Progenitor cell of endocrine pancreas (in vitro differentiated cells): ENCODE measurements at places on chromosomes 6 and 20. TPM values are rescaled to one million over a fixed set of nuclear protein-coding genes. Genes with fewer than 3 reads are reported as not detected.

The VWA7 gene
- 9.5 and 11.6 TPM in 2 replicates for total RNA-seq

The BACH2 gene
- 11.2 and 12.3 TPM in 2 replicates for total RNA-seq

The LY6G5C gene
- 4.4 and 6.5 TPM in 2 replicates for total RNA-seq

The TENT5A gene
- total RNA-seq: 8.1 and 9.6 TPM in 2 replicates

The KCNK5 gene
- 2.0 and 2.3 TPM in 2 replicates for total RNA-seq

- DNase-seq: no peak
- peaks cover 1% of the 10 kb centered on the region for H3K36me3 ChIP-seq
- peaks cover 30% of the 10 kb centered on the region for H3K4me1 ChIP-seq
- no peak overlapping the region for H3K4me3 ChIP-seq
Observed at GRCh38 chr6:155141512-155141911, 122.3 kb upstream of the CLDN20 start.

GRCh38 chr6:20028143-20028542 is 184.1 kb downstream of the MBOAT1 start:
- peaks cover 1% of the 10 kb centered on the region for H3K36me3 ChIP-seq
- H3K4me1 ChIP-seq: no peaks in the 10 kb centered on the region
- no peak overlapping the region for H3K27ac ChIP-seq
- peaks cover 7% of the 10 kb centered on the region for H3K27me3 ChIP-seq

GRCh38 chr20:42366626-42367025 is 748.4 kb upstream of the CHD6 start:
- DNase-seq: no peak
- no peak overlapping the region for H3K4me3 ChIP-seq
- H3K27me3 ChIP-seq: peaks cover 30% of the 10 kb centered on the region
- no peaks in the 10 kb centered on the region for H3K4me1 ChIP-seq
- peaks cover 2% of the 10 kb centered on the region for H3K36me3 ChIP-seq

DNA sequence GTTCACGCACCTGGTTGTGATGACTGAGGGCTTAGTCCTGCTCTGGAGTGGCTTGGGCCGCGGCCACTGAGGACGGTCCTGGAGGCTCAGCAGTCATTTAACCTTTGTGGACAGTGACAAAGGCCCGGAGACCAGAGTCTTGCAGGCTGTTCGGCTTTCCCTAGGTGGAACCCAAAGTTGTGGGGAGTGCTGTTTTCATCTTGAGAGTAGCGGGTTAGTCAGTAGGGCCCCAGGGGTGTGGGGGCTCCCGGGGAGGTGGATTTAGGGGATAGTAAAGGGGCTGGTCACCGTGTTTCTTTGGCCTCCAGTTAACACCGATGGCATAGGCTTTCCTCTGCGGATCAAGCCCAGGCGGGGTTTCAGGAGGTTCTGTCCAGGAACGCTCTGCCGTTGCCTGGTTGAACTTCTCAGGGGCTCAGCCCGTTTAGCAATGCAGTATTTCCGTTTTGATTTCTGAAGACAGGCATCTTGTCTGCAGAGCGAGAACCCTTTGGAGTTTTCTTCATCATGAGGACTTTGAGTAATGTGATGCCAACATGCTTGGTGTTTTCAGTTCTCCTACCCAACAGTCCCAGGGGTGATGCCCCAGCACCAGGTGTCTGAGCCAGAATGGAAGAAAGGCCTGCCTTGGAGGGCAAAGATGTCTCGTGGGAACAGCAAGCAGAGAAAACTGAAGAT is 31.8 kb downstream of the ZNF831 start:
- no peak for DNase-seq
- H3K27ac ChIP-seq: no peak overlapping the region
- peaks cover 18% of the 10 kb centered on the region for H3K27me3 ChIP-seq

- no peaks in the 10 kb centered on the region for H3K36me3 ChIP-seq
- no peak overlapping the region for H3K27ac ChIP-seq
- peaks cover 10% of the 10 kb centered on the region for H3K4me1 ChIP-seq
- no peak for DNase-seq
- H3K27me3 ChIP-seq: no peaks in the 10 kb centered on the region
Observed at GRCh38 chr6:98724537-98724936, 109.8 kb upstream of the POU3F2 start.

- H3K27ac ChIP-seq: peak overlapping the region; percentile 90
- H3K4me1 ChIP-seq: peaks cover 14% of the 10 kb centered on the region
- peaks cover 19% of the 10 kb centered on the region for H3K27me3 ChIP-seq
- H3K4me3 ChIP-seq: peak overlapping the region; percentile 91
Observed at GRCh38 chr20:5000263-5001173, 792 bp downstream of the SLC23A2 start.

DNA sequence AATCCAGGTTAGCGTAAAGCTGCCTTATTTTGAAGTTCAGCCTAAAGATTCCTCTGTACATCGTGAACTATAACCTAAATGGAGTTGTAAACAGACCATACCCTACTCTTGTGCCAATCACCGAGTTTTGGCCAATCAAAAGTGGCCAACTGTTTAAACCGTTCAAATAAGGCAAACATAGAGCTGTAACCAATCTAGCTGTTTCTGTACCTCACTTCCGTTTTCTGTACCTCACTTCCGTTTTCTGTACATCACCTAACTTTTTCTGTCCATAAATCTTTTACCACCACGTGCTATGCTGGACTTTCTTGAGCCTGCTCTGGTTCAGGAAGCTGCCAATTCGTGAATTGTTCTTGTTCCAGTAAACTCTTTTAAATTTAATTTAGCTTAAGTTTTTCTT is 39.7 kb downstream of the LBP start:
- H3K27me3 ChIP-seq: no peaks in the 10 kb centered on the region
- no peak overlapping the region for H3K4me3 ChIP-seq
- no peaks in the 10 kb centered on the region for H3K4me1 ChIP-seq
- no peaks in the 10 kb centered on the region for H3K36me3 ChIP-seq
- H3K27ac ChIP-seq: no peak overlapping the region
